ENCODE measurements at places on chromosomes 6 and 20.

DNA sequence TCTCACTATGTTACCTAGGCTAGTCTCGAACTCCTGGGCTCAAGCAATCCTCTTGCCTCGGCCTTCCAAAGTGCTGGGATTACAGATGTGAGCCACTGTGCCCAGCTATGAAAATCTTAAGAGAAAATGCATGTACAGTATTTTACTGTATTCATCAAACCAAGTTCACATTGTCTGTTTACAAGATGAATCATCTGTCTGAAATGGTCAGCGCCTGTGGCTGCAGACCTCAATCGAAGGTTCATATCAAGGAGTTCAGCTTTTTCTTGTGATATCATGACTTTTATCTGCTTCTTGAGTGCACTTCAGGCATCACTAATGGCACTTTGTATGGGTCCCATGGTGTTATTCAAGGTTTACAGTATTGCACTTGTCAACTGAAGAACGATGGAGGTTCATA lies 155.1 kb downstream of the SLC16A10 start:
- no peak for DNase-seq

DNA sequence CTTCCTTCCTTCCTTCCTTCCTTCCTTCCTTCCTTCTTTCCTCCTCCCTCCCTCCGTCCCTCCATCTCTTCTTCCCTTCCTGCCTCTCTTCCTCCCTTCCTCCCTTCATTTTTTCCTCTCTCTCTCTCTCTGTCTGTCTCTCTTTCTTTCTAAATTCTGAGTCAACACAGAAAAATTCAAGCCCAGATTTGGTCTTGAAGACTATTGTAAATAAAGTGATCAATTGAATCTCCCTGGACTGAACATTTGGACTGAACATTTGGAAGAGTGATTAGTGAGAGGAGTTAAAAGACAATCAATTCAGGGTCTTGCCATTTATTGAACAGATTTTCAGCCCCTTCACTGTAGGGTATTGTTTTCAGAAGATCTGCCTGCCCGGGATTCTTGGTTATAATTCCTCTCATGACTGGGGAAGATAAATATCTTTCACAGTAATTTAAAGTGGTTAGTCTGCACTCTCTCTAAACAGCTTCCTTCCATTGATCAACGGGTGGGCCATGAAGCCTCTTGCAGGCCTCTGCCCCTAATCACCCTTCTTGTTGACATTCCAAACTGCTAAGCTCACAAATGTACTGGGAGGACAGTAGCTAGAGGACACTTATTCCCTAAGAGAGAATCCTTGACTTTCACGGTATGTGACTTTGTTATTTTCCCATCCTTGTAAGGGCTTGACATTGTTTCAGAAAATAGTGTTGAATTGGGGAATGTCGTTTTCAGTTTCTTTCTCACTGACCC lies 101.7 kb upstream of the BMP2 start:
- DNase-seq = no peak

DNA sequence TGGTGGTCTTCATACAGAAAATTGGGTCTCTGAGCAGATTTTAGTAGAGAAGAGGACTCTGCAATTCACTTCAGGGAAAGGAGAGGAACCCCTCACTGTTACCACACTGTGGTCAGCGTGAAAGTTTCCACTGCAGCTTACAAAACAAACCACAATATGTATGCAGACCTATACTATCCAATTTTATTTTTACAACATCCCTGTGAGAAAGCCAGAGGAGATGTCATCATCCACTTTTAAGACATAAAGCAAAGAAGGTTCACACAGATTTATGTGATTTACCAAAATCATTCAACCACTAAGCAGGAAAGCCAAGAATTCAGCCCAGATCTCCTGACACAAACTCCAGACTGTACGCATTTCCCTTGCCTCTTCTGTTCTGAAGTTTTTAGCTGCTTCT lies 442.4 kb downstream of the FRK start:
- no peak for DNase-seq

DNA sequence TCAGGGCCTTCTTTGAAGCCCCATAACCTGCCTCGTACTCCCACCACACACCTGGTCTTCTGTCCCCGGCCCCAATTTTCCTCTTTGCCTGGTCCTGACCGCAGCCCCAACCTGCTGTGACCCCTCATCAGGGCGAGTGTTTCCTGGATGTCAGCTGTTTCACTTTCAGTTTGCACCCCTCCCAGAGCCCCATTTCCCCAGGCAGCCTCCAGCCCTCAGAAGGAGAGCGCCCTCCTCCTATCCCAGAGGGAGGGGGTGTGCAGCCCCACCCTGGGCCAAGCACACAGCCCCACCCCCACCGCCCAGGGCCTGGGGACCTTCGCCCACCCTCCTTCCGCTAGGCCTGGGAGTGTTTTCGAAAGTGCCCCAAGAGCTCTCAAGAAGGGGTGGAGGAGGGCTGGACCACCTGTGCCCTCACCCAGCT lies 1.5 kb downstream of the BAK1 start:
- DNase-seq = peak; percentile 59

- DNase-seq = no peak
Observed at GRCh38 chr6:158758941-158759479, 60.2 kb downstream of the EZR start.

DNA sequence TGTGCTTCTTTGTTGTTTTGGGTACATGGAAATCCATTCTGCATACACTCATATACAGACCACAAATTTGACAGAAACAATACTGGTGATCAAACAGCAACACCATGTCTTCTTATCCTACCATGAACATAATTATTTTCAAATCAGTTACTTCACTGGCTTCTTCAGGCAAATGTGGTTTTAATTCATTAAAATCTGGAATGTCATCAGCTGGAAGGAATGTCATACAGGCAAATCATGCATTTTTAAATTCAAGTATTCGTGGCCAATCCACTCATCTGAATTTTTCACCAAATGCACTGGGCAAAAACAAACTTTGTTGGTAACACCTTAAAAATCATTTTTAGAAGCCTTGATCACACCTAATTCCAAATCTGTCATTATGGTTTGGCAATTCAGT lies 59.3 kb downstream of the KIF6 start:
- no peak for DNase-seq

- no peak for DNase-seq
Observed at GRCh38 chr6:56838965-56839364, 115.9 kb upstream of the BEND6 start.

DNA sequence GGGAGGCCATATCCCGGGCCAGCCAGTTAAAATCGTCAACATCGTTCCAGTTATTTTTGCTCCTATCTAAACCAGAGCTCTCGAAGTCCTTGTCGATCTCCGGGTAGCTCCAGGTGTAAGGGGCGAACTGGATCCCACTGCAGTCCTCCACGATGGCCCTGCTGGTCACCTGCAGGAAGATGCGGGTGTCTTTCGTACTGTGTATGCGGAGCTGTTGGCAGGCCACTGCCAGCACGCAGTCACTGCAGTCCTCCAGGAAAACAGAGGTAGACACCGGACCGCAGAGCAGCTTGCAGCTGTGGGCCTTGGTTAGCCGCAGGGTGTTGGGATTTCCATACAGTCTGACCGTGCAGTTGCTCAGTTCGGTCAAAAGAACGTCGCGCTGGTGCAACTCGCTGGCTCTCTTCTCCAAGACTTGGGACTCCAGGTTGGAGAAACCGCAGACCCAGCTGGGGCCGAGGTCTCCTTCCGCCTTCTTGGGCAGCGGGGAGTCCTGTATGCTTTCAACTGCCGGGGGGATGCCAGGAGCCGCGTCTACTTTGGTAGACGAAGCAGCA lies 742 bp downstream of the TBCC start:
- DNase-seq = peak; percentile 51

DNA sequence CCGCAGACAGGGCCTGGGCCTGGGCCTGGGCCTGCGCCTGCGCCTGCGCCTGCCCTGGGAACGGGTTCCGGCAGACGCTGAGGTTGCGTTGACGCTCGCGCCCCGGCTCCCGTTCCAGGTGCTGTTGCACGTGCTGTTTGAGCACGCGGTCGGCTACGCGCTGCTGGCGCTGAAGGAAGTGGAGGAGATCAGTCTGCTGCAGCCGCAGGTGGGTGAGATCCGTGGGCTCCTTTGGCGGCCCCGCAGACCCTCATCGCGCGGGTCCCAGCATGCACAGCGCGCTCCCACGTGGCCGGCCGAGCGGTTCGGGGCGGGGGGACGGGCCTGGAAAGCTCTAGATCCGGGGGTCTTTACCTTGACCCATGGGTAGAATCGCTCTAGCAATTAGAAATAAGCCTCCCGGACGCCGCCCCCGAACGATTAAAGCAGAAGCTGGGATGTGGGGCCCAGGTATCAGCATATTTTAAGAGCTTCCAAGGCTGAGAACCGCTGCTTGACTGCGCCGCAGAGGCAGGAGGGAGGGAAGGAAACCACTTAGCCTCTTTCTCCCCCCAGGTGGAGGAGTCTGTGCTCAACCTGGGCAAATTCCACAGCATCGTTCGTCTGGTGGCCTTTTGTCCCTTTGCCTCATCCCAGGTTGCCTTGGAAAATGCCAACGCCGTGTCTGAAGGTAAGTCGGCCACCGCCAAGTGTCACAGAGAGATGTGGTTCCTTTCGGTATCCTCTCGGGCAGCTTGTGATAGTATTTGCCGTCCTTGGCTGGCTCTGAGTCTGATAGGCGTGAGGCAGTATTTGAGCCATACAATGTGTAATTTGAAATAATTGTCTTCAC lies 508 bp downstream of the NOP56 start:
- no peak for DNase-seq

- no peak for DNase-seq
Observed at GRCh38 chr6:75012018-75012417, 193.8 kb downstream of the COL12A1 start.
